ENCODE measurements at places on chromosomes 5 and 9.

GRCh38 chr5:37799865-37800421 is 39.9 kb downstream of the GDNF start:
- no peak overlapping the region for H3K4me3 ChIP-seq
- H3K4me1 ChIP-seq = no peaks in the 10 kb centered on the region
- no peak for DNase-seq
- no peak overlapping the region for H3K27ac ChIP-seq
- H3K27me3 ChIP-seq = no peaks in the 10 kb centered on the region

- no peak overlapping the region for H3K4me3 ChIP-seq
- no peaks in the 10 kb centered on the region for H3K36me3 ChIP-seq
- no peak for DNase-seq
- no peaks in the 10 kb centered on the region for H3K4me1 ChIP-seq
Measured at GRCh38 chr5:126433701-126434100, 10.5 kb downstream of the GRAMD2B start.

DNA sequence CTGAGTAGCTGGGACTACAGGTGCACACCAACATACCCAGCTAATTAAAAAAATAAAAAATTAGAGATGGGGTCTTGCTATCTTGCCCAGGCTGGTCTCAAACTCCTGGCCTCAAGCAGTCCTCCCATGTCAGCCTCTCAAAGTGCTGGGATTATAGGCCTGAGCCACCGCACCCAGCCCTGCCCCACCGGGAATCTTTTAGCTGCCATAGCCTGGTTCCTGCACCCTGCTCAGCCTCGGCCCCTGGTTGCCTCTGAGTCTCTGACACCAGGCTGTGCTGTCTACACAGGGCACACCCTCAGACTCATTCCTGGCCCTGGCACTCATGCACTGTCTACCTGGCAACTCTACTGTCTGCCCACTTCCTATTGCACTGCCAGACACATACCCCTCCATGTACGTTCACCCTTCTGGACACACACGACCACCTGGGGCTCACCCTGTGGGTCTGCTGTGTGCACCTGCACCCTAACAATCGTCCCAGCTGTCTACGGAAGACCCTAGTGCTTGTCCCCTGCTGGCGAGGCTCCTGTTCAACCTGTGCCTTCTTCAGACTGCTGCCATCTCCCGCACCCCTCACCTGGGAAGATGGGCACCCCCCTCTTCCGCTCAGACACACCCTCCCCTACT is 1.4 kb downstream of the PROP1 start:
- H3K27me3 ChIP-seq = no peaks in the 10 kb centered on the region
- H3K4me3 ChIP-seq = no peak overlapping the region
- DNase-seq = no peak
- peaks cover 6% of the 10 kb centered on the region for H3K4me1 ChIP-seq
- H3K27ac ChIP-seq = no peak overlapping the region
- H3K36me3 ChIP-seq = no peaks in the 10 kb centered on the region

DNA sequence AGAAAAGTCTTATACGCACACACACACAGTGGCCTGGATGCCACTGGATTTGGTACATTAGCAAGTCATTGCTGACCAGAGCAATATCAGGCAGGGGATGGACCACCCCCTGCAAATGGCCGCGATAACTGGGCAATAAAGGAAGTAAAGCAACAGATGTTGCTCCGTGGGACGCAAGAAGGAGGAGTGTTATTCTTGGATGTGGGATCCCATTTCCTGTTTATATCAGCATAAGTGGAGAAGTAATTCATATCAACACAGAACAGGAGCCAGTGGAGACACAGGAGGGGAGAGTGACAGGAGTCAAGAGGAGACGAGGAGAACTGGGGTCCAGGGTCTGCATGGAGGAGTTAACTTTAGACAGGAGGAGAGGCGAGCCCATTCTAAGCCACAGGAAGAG is 18.4 kb downstream of the RUFY1 start:
- no peak overlapping the region for H3K4me3 ChIP-seq
- no peak overlapping the region for H3K27ac ChIP-seq
- H3K4me1 ChIP-seq = no peaks in the 10 kb centered on the region
- no peak for DNase-seq
- H3K36me3 ChIP-seq = peaks cover 58% of the 10 kb centered on the region
- no peaks in the 10 kb centered on the region for H3K27me3 ChIP-seq

GRCh38 chr9:84759300-84759750 is 89.8 kb downstream of the NTRK2 start:
- H3K4me3 ChIP-seq = no peak overlapping the region
- H3K4me1 ChIP-seq = no peaks in the 10 kb centered on the region
- no peaks in the 10 kb centered on the region for H3K36me3 ChIP-seq
- H3K27ac ChIP-seq = no peak overlapping the region

DNA sequence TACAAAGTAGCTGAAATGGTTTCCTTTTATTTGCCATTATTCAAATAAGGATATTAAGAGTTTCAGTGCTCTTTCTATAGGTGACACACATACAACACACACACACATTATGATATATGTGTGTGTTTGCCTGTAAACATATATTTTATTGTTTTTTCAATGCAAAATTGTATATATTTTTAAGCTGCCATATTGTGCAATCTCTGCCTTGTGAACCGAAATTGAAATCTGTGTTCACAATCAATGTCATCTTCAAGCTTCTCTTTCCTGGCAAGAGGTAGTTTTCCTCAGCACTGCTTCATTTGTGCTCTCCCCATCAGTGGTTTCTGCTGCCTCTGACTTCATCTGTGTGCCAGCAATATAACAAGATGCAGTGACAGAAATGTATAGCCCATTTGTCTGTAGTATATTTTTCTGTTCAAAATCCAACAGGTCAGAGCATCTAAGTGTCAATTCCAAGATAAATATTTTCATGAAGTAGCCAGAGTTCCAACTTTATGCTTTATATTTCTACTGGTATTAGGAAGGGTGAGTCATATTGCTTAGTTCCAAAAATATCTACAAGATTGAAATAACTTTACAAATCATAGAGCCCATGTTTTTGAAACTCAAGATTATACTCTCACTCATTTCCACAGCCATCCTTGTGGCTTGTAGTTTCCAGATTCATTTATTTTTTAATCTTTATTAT is 1704.8 kb upstream of the CDH9 start:
- H3K4me1 ChIP-seq = no peaks in the 10 kb centered on the region
- H3K27ac ChIP-seq = no peak overlapping the region
- H3K4me3 ChIP-seq = no peak overlapping the region
- H3K36me3 ChIP-seq = no peaks in the 10 kb centered on the region
- no peak for DNase-seq

DNA sequence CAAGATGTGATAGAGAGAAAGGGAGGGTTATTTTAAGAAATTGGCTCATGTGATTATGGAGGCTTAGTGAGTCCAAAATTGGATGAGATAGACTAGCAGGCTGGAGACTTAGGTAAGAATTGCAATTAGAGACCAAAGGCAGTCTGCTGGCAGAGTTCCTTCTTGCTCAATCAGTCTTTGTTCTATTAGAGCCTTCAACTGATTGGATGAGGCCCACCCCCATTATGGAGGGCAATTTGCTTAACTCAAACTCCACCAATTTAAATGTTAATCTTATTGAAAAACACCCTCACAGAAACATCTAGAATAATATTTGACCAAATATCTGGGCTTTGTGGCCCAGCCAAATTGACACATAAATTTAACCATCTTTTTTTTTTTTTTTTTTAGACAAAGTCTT is 23.9 kb upstream of the TPD52L3 start:
- no peak overlapping the region for H3K4me3 ChIP-seq
- H3K4me1 ChIP-seq = no peaks in the 10 kb centered on the region
- no peak overlapping the region for H3K27ac ChIP-seq
- no peak for DNase-seq
- no peaks in the 10 kb centered on the region for H3K36me3 ChIP-seq

DNA sequence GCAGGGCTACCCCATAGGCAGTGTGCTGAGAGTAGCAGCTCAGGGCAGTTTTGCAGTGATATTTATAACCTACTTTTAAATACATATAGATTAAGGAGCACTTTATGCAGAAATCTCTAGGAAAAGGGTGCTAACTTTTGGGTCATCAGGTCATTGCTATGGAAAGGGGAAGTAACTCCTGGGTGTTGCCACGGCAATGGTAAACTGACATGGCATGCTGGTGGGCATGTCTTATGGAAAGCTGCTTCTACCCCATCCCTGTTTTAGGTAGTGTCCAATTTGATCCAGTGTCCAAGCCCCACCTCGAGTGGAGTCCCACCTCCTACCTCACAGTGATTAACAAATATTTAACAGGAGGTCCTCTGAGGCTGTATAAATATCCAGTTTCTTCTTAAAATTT is 56.8 kb upstream of the XPA start:
- no peaks in the 10 kb centered on the region for H3K4me1 ChIP-seq
- H3K4me3 ChIP-seq = no peak overlapping the region
- H3K36me3 ChIP-seq = no peaks in the 10 kb centered on the region
- no peak overlapping the region for H3K27ac ChIP-seq
- no peak for DNase-seq

- H3K4me3 ChIP-seq = no peak overlapping the region
- H3K27ac ChIP-seq = no peak overlapping the region
- no peaks in the 10 kb centered on the region for H3K27me3 ChIP-seq
- DNase-seq = no peak
- no peaks in the 10 kb centered on the region for H3K36me3 ChIP-seq
Measured at GRCh38 chr5:41834506-41834905, 35.7 kb downstream of the OXCT1 start.

DNA sequence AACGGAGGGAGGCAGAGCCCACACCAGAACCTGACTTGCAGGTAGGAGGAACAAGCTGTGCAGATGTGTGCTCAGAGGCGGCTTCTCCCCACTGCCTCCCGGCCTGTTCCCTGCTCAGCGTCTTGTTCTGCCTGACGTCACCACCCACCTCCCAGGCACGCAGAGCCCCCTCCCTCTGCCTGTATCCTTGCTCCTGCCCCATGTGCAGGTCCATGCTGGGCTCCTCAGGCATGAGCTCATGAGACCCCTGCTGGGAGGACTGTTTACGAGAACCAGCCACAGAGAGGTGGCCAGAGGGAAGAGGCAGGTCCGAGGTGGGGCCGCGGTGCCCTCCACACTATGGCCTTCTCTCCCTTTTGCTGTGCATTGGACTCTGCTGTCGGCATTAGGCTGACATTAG is 45.5 kb downstream of the SLC6A3 start:
- H3K4me3 ChIP-seq = no peak overlapping the region
- H3K27ac ChIP-seq = no peak overlapping the region
- no peaks in the 10 kb centered on the region for H3K4me1 ChIP-seq

- no peaks in the 10 kb centered on the region for H3K36me3 ChIP-seq
- H3K27ac ChIP-seq = no peak overlapping the region
- no peak for DNase-seq
- H3K27me3 ChIP-seq = no peaks in the 10 kb centered on the region
Measured at GRCh38 chr5:142053426-142054151, 40.8 kb upstream of the GNPDA1 start.

DNA sequence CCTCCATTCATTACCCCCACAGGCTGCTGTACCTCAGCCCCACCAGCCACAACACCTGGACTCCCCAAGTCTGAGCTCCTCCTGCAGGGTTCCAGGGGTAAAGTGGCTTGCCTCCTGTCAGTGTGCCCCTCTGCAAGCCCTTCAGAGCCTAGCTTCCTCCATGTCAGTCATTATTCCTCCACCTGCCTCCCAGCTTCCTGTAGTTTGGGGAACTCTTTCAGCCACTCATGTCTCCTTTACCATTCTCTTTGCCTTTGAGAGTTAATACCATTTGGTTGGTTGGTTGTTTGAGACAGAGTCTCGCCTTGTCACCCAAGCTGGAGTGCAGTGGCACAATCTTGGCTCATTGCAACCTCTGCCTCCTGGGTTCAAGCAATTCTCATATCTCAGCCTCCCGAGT is 36.2 kb downstream of the IRF1 start:
- H3K4me1 ChIP-seq = peaks cover 27% of the 10 kb centered on the region
- no peaks in the 10 kb centered on the region for H3K27me3 ChIP-seq
- no peak for DNase-seq
- no peaks in the 10 kb centered on the region for H3K36me3 ChIP-seq
- H3K4me3 ChIP-seq = no peak overlapping the region

GRCh38 chr5:159628703-159629102 is 287.6 kb upstream of the ADRA1B start:
- 0 out of 2 replicates have a peak, but pooled peaks cover 3% of the 10 kb centered on the region for H3K36me3 ChIP-seq
- no peaks in the 10 kb centered on the region for H3K4me1 ChIP-seq
- DNase-seq = no peak
- no peaks in the 10 kb centered on the region for H3K27me3 ChIP-seq

- no peaks in the 10 kb centered on the region for H3K36me3 ChIP-seq
- H3K27me3 ChIP-seq = no peaks in the 10 kb centered on the region
- no peak overlapping the region for H3K27ac ChIP-seq
Measured at GRCh38 chr5:392431-392988, 50.5 kb upstream of the EXOC3 start.

DNA sequence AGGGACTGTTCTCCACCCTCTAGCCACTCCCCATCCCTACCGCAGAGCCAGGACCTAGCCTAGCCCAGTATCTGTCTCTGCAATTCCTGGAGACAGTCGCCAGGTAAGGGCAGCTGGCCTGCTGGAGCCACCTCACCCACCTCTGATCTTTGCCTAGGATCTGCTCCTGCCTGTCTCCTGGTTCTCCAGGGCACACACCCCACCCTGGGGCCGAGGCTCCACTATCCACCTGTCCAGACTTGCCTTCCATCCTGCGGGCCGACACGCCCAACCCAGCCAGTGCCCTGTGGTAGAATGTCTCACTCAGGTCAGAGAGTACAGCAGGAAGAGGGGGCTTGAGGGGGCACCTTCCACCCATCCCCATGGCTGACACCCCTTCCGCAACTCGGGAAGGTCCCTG is 15.7 kb upstream of the AQP7 start:
- no peaks in the 10 kb centered on the region for H3K27me3 ChIP-seq
- H3K36me3 ChIP-seq = no peaks in the 10 kb centered on the region
- no peak for DNase-seq
- H3K27ac ChIP-seq = no peak overlapping the region
- no peak overlapping the region for H3K4me3 ChIP-seq
- H3K4me1 ChIP-seq = no peaks in the 10 kb centered on the region

All from GM23338 (cell line).